ENCODE measurements at places on chromosomes 6 and 20.

- peak; percentile 94 for DNase-seq
Observed at GRCh38 chr6:43635387-43636307, at the start of gene MAD2L1BP. Gene MAD2L1BP, plus strand, starts transcription at chr6:43635840. Its CDS starts 36 bp downstream, at chr6:43635876.

GRCh38 chr6:16671302-16672289 is 89.7 kb downstream of the ATXN1 start:
- no peak for DNase-seq

- no peak for DNase-seq
Observed at GRCh38 chr6:164066335-164066734, 651.8 kb downstream of the QKI start.

GRCh38 chr20:36010076-36010475 is 41.7 kb downstream of the CNBD2 start:
- DNase-seq = no peak

- DNase-seq = no peak
Observed at GRCh38 chr6:109429496-109429895, 10.9 kb downstream of the PPIL6 start.

DNA sequence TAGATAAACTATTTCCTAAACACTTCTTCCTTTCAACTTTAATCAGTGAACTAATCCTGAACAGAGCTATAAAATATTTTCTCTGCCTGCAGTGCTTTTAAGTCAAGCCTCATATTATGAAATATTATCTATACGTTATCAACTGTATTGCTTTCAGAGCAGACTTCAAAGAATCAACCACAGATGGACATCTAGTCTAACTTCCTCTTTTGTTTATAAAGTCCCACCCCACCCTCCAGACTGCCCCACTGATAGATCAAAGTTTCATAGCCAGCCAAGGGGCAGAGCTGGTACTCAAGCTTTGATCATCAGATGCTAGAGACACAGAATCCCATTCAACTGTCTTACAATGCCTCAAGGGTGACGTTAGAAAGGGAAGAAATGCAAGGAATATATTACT is 308.3 kb downstream of the LAMA2 start:
- peak; percentile 34 for DNase-seq

- no peak for DNase-seq
Observed at GRCh38 chr20:3067139-3068014, 4.0 kb upstream of the OXT start.

DNA sequence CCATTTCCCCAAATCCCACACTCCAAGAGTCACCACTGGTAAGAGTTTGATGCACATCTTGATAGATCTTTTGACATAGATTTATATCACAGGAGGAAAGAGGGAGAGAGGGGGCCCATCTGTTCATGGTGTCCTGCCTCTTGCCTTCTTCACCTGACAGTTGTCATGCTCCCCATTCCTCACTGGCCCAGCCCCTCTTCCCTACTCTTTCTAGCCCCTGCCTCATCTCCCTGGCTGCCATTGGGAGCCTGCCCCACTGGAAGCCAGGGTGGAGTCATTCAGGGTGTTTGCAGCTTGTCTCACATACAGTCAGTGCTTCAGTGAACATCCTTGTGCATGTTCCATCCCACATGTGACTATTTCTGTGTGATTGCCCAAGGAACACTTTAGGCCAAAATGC is 27.6 kb downstream of the SIRPA start:
- no peak for DNase-seq

GRCh38 chr6:141199074-141199473 is 933.7 kb upstream of the GJE1 start:
- DNase-seq = no peak

DNA sequence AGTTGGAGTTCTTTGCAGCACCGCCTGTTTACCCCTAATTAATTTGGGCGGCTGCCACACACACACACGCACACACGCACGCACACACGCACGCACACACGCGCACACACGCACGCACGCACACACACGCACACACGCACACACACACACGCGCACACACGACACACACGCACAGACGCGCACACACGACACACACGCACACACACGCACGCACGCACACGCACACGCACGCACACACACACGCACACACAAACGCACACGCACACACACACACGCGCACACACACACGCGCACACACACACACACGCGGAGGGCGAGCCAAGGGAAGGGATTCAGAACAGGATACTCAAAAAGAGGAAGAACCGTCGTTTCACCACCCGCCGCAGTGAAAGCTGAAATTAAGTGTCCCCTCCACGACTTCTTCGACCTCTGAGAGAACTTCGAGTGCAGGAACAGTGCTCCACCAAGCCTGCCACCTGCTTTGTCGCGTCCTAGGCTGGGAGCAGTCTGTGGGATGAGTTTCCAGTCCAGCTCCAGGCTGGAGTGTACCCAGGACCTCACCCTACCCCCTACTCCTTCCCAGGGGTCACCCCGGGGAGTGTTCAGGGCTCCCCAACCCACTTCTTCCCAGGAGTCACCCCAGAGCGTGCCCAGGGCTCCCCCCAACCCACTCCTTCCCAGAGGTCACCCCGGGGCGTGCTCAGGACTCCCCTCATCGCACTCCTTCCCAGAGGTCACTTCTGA is 1.1 kb downstream of the RNASET2 start:
- peak; percentile 80 for DNase-seq

GRCh38 chr20:31590717-31591225 is 14.3 kb upstream of the ID1 start:
- DNase-seq = no peak

GRCh38 chr6:117265410-117266256 is at the start of gene VGLL2:
Gene VGLL2, plus strand, starts transcription at chr6:117265558. Its CDS starts 206 bp downstream, at chr6:117265764.
- no peak for DNase-seq

DNA sequence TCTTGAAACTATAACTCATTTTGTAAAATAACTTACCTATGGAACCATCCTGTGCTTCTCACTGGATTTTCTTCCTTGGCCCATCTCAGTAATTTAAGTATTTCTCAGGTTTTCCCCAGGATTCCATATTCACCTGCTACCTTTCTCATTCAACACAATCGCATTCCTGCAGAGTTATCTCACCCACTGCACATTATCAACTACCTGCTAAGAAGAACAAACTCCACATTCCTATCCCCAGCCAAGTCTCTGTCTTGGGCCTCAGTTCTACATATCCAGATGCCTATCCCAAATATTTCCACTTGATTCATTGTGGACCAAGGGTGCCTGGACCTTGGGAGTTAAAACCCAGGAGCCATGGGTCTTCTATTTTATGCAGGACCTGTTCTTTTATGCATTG is 60.2 kb upstream of the KCNQ5 start:
- no peak for DNase-seq

- DNase-seq = no peak
Observed at GRCh38 chr6:168581706-168582105, 140.7 kb downstream of the SMOC2 start.

DNA sequence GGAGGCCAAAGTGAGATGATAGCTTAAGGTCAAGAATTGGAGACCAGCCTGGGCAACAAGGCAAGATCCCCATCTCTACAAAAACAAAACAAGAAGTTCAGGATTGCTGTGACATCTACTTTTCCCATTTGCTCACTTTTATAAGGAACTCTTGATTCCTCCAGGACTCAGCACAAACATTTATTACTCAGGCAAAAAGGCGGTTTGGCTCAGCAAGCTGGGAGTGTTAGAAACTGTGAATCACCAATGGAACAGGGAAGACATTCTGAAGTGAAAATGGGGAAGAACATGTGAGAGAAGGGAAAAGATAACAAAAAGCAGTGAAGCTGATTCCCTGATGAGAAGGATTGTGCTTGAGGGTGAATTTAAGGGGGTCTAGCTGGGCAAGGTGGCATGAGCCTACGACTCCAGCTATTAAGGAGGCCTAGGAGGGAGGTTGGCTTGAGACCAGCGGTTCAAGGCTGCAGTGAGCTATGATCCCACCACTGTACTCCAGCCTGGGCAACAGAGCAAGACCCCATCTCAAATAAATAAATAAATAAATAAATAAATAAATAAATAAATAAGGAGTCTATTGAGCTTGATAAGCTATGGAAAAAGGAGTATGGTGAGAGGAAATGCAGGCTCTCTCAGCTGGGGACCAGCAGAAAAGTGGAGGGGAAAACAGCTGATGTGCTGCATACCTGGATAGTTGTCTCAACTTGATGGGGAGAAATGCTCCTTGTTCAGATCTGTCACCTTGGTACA is 65.4 kb upstream of the HDDC2 start:
- DNase-seq = no peak

DNA sequence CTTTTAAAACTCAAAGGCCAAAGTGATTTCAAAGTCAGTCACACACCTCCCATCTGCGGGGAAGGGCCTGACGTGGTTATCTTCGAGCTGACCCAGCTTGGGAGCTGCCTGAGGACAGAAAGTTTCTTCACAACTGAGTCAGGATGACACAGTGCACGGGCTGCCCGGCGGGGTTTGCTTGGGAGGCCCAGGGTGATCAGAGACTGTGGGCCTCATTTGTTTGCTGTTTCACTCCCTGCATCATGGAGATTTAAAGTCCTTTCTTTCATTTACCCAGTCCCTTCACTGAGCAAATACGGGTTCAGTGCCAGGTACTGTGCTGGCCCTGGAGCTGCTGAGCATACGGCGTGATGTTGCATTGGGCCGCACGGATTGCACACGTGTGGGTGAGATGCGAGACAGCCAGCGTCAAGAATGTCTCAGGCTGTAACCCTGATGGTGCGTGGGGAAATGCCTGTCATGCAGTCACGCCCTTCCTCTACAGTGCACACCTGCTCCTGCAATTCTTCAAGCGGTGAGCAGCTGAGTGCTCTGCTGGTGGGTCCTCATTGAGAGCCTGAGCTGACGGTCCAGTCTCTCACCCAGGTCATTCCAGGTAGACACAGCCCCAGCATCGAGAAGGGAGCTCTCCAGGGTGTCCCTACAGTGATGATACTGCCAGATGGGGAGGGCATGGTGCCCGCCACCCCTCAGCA is 82.7 kb upstream of the PMEPA1 start:
- DNase-seq = no peak

GRCh38 chr6:112481211-112481610 is 134.1 kb downstream of the RFPL4B start:
- DNase-seq = no peak

DNA sequence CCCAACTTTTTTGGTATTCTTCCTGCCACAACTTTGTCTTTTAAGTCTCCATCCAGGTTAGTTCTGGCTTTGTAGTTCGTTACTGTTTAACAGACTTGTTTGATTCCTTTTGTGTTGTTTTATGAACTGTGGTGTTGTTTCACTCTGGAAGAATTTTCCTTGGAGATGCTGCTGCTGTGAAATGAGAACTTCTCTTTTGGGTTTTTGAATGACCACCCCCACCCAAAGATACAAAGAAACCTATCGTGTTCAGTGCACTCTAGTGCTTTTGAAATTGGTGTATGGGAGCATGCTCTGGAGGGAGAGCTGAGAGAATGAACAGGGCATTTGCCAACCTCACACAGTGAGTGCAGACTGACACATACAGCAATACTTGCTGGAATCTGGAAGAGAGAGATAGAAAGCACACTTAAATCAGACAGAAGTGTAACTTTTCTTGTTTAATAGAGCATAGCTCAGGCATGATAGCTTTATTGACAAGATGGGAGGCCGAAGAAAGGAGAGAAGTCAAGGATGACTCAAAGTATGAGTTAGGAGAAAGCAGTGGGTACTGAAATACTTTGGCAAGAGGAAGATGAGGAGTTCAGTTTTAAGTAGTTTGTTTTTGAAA is 293.1 kb downstream of the SOX4 start:
- no peak for DNase-seq

DNA sequence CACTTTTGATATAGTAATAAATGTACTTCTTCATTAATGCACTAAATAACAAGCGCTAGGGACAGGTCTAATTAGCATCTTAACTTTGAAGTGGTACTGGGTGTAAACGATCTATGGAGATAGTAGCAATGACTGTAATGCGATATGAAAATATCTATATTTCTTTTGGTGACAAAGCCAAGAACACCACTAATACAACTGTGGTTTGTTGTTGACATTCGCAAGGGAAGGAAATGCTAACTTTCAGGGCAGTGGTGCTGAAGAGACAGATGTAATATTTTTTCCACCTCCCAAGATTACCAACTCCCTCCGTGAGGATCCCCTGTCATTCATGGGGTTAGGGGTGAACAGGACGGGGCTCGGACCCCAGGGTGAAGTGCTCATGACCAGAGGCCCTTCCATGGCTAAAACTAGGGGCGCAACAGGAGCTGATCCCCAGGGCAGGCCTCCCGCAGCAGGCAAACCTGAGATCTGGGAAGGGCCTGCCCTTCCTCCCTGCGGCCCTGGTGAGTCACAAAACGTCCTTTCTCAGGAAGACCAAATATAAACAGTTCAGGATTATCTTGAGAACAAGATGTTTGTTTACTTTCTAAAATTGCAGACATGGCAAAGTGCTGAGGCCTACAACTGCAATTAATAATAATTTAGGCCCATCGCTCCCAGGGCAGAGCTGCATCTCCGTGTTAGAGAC is 65.0 kb upstream of the TOX2 start:
- no peak for DNase-seq

GRCh38 chr6:136921936-136922684 is at the start of gene SLC35D3:
Gene SLC35D3, plus strand, starts transcription at chr6:136922301. Its CDS starts 128 bp downstream, at chr6:136922429.
- peak; percentile 61 for DNase-seq

- DNase-seq = peak; percentile 57
Observed at GRCh38 chr6:135043846-135044245, 10.8 kb downstream of the HBS1L start.

GRCh38 chr6:5174244-5174643 is 86.5 kb downstream of the LYRM4 start:
- no peak for DNase-seq

- DNase-seq = no peak
Observed at GRCh38 chr6:7048894-7049293, 58.9 kb upstream of the RREB1 start.

DNA sequence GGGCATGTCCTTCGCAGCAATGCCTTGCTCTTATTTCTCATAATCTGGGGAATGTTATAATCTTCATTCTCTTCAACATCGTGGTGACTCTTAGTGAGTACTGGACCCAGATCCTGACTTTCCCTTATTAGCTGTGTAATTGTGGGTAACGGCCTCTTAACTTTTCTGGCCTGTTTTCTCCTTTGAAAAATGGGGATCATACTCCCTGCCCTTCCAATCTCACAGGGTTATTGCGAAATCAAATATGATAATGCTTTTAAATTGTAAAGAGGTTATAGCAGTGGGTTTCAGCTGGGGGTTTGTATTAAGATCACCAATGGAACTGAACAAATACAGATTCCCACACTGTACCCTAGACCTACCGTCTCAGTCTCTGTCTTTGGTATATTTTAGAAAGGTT is 77.1 kb downstream of the CTNNBL1 start:
- no peak for DNase-seq

GRCh38 chr6:12929678-12930077 is 213.1 kb downstream of the PHACTR1 start:
- DNase-seq = peak; percentile 23

GRCh38 chr6:114061116-114061515 is 90.2 kb upstream of the HDAC2 start:
- no peak for DNase-seq
